ENCODE measurements at places on chromosomes 3 and 15.

DNA sequence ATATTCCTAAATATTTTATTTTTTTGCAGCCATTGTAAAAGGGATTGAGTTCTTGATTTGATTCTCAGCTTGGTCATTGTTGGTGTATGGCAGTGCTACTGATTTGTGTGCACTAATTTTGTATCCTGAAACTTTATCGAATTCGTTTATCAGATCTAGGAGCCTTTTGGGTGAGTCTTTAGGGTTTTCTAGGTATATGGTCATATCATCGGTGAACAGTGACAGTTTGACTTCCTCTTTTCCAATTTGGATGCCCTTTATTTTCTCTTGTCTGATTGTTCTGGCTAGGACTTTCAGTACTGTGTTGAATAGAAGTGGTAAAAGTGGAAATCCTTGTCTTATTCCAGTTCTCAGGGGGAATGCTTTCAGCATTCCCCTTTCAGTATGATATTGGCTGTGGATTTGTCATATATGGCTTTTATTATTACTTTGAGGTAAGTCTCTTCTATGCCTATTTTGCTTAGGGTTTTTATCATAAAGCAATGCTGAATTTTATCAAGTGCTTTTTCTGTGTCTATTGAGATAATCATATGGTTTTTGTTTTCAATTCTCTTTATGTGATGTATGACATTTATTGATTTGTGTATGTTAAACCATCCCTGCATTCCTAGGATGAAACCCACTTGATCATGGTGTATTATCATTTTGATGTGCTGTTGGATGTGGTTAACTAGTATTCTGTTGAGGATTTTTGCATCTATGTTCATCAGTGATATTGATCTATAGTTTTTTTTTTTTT lies 11.4 kb upstream of the SLC9A9 start:
- no peak for DNase-seq

GRCh38 chr15:38883987-38884386 lies 319.4 kb upstream of the RASGRP1 start:
- no peak for DNase-seq

- DNase-seq, result no peak
Measured at GRCh38 chr3:89360156-89360555, 252.7 kb downstream of the EPHA3 start.

DNA sequence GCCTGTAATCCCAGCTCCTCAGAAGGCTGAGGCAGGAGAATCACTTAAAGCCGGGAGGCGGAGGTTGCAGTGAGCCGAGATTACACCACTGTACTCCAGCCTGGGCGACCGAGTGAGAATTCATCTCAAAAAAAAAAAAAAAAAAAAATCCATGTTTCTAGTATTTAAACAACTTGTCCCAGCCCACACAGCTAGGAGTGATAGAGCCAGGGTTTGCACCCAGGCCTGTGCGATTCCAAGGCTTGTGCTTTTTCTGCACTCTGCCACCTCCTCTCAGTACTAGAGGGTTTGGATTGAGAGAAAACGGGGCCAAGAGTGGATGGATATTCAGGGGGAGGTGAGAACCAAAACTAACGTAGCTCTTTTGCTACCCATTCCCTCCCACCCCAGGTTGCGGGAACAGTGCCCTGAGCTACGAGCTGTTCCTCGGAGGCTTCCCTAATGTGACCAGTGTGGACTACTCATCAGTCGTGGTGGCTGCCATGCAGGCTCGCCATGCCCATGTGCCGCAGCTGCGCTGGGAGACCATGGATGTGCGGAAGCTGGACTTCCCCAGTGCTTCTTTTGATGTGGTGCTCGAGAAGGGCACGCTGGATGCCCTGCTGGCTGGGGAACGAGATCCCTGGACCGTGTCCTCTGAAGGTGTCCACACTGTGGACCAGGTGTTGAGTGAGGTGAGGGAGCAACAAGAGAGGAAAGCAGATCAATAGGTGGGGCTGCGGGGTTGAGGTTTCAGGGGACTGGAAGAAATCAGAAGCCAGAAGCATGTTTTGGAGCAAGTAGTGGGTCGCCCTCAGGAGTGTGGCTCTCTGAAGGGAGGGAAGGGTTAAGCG lies 4.1 kb downstream of the CAMK2N2 start:
- no peak for DNase-seq

DNA sequence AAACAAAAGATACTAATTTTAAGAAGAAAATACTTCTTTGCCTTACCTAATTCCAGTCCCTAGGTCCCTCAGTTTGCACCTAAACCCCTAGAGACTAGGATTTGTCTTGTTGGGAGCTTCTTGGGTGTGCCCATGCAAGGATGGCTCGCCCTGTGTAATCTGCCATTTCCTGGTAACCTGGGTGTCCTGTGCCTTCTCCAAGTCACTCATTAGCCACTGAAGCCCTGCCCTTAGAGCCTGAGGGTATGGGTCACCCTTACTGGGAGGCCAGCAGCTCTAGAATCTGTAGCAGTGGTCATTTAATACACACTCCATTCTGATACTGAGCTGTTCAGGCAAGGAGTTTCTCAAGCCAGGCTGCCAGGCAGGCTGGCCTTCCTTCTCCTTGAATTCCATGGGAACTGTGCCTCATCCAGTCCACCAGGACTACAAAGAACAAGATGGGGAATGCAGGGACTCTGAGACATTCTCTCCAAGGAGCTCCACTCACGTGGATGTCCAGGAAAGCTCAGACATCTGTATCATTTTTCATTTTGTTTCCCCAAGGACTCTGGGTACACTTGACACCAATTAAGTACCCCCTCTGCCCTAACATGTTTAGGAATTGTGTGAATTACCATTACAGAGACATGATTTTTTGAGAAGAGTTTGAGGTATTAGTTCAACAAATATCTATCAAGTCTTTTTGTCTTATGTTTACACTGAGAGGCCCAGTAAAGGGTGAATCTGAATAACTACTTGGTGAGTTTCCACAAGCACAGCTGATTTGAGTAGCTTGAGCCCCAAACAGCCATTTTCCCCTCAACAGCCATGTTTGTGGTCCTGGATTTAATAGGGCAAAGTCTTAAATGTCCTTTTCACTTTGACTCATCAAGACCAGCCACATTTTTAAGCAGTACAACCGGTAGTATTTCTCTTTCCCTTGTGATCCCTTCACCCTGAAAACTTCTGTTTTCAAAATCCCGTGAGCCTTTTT lies 52.6 kb downstream of the ARNT2 start:
- DNase-seq, result no peak

- DNase-seq, result no peak
Measured at GRCh38 chr15:65106011-65106590, 8.9 kb downstream of the UBAP1L start.

GRCh38 chr15:83209333-83209732 lies 1.7 kb upstream of the HDGFL3 start:
- no peak for DNase-seq

- no peak for DNase-seq
Measured at GRCh38 chr15:84609818-84610525, 9.2 kb downstream of the ZSCAN2 start.

DNA sequence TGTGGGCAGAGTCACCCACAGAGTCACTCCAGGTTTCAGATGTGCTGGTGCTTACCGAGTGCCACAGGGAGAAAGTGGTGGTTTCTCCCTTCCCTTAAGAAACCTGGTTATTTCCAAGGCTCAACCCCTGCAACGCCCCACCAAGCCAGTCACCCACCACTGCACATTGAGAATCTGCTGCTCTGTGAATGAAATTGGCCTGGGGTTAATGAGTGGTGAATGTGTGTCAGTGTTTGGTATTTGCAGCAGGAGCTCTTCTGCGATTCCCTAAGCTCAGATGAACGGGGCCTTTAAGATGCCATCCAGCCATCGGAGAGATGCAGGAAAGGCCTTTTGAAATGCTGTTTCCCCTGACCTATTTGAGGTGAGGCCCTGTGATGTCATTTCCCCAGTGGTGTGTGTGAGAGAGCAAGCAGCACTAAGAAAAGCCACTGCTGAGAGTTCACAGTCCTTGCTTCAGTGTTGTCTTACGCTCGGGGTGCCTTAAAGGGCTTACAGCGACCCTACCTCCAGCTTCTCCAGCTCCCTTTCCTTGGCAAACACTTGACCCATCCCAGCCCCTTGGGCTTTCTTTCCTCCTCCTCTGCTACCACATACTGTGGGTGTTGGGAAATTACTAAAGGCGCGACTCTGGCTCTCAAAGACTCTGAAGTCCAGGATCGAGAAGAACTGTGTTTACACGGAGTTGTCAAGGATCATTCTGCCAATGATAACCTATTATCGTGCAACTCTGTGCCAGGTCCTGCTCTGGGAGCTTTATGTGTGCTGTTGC lies 68.9 kb downstream of the SMAD3 start:
- no peak for DNase-seq

GRCh38 chr3:148964809-148965208 lies 26.5 kb upstream of the GYG1 start:
- DNase-seq, result no peak

DNA sequence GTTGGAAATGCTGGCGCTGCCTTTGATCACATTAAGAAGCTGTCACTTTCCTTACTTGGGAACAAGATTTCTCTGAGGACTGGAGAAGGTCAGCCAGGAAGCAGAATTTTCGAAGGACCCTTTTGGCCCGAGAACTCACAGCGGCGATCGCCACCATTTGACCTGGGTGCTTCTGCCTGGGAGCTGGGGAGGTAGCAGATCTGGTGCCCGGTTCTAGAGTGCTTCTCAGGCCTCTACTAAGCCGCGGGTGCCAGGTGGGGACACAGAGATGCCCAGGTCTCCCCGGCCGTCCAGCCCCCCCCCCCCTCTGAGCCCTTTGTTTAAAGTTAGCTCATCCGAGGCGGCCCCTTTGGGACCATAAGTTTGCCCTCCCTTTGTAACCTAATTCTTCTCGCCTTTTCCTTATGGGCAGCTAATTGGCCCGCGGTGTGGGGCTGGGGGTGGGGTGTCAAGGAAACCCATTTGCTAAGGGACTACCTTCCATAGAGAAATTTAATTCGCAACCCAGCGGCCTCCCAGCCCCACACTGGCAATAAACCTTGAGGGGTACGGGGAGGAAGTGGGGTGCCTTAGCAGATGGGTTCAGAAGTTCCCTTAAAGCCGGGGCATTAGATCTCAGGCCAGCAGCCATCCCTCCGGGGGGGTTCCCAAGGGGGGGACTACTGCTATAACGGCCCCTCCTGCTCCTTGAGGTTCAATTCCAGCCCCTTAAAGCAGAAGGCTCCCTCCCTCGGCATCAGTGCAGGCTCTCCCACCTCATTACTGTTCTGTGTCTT lies 1.9 kb downstream of the GATA2 start:
- no peak for DNase-seq

DNA sequence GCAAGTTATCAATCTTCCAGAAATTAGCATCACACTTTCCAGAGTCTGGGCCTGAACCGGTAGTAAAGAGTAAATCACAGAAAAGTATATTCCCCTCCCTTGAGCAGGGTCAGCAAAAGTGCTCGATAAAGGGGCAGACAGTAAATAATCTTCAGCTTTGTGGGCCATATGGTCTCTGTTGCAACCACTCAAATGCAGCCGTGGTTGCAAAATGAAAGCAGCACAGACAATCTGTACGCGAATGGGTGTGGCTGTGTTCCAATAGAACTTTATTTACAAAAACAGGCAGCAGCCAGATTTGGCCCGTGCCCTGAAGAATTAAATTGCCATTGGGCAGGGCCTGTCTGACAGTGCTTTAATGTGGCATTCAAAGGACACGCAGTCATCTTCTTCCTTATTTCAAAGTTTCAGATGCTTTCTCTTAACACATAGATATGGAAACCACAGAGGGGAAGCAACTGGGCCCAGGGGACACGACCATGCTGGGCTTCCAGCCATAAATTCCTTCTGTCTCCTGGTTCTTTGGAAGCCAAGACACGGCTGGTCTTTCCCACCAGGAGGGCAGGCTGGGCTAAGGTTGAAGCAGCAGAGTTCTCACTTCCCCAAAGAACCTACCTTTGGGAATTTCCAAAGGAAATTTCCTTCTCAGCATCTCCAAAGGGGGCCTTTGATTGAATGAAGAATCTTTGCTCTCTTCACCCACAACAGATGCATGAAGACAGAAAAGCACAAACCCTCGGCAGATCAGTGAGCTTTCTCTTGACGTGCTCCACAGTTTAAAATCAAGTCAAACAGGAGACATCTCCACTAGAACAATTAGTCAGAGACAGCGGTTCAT lies 489.8 kb upstream of the PROK2 start:
- no peak for DNase-seq

- DNase-seq, result no peak
Measured at GRCh38 chr15:47644722-47645121, 72.6 kb upstream of the SEMA6D start.

DNA sequence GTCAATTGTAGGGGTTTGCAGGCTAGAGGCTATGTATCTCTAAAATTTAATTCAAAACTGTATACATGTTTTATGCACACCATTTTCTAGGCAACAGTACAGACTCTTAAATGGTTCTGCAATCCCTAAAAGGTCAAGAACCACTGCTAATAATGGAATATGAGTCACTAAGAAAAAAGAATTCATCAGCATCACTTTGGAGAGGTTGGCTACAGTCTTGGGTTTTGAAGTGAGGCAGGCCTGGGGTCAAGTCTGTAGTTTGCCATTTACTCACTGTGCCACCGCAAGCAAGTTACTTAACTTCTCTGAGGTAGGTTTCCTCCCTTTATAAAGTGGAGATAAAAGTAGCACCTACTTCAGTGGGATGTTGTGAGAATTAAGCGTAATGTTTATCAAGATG lies 33.7 kb downstream of the THRB start:
- no peak for DNase-seq

DNA sequence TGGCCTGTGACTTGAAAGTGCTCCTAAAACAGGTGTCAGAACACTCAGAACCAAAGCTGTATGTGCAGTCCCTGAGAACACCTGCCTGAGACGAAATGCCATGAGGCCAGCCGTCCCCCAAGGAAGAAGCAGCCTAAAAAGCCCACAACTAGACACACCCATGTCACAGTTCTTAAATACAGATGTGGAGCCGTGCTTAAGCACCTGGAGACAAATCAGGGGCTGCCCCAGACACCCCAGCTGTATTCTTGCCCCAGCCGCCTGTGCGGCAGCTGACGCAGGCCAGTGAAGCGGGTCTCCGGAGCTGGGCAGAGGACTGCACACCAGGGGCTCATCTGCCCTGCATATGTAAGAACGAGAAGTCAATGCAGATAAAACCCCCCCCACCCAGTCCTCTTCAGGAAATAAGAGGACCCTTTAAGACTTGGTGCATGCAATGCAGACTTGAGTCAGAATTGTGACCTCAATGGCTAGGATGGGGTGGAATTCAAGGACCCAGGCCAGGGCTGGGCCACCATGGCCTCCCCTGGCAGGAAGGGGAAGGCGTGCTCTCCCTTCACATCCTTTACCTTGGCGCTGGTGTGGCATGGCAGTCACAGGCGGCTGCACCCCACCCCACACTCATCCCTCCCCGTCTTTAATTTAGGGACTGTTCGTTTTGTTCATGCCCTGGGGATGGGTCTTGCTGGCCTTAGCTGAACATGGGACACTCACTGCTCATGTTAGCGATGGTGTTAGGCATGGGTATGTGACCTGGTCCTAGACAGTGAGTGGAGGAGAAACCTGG lies 27.7 kb upstream of the PLXNA1 start:
- no peak for DNase-seq

- no peak for DNase-seq
Measured at GRCh38 chr15:59644756-59645155, 12.6 kb downstream of the GTF2A2 start.

DNA sequence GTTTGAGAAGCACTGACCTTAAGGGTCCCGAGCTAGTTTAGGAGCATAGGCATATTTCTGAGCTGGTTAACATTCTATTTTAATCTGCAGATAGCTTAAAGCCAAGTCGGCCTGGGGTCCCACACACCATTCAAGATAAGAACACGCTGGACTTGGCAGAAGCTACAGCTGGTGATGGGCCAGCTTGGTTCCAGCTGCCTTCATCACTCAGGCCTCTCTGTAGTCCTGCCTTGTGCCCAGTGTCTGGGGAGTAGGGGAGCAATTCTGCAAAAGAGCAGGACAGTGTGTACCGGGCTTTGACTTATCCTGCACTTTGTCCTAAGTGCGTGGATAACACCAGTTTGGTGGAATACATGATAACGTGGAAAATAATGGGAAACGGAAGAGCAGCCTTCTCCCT lies 164.5 kb downstream of the MEGF11 start:
- DNase-seq, result no peak

- DNase-seq, result no peak
Measured at GRCh38 chr3:4006288-4006687, 207.1 kb downstream of the LRRN1 start.

Data from mesothelial cell of epicardium (in vitro differentiated cells).